K562 (cell line): ENCODE measurements at places on chromosomes 6 and 20. TPM values are rescaled to one million over a fixed set of nuclear protein-coding genes. Genes with fewer than 3 reads are reported as not detected.

Gene CST5
- polyA plus RNA-seq = not detected in 2 replicates

Gene DCDC2
- polyA plus RNA-seq = not detected in 2 replicates

Gene DSP
- polyA plus RNA-seq = 0.01 TPM in 1 of 2 replicates, not detected in the other

Gene MUCL3
- 0.07 TPM in 1 of 2 replicates, not detected in the other for polyA plus RNA-seq

Gene OTOR
- not detected in 2 replicates for polyA plus RNA-seq

Gene GPX5
- 0.07 TPM in 1 of 2 replicates, not detected in the other for polyA plus RNA-seq

Gene PLTP
- 24.5 and 25.6 TPM in 2 replicates for polyA plus RNA-seq

Gene IMPG1
- polyA plus RNA-seq = not detected in 2 replicates
